ENCODE measurements at places on chromosomes 5 and 9. TPM values are rescaled to one million over a fixed set of nuclear protein-coding genes. Genes with fewer than 3 reads are reported as not detected.

GRCh38 chr5:2663489-2663888 lies 88.0 kb downstream of the IRX2 start:
- H3K4me3 ChIP-seq, result no peak overlapping the region
- H3K36me3 ChIP-seq, result no peaks in the 10 kb centered on the region
- no peak for DNase-seq
- no peak overlapping the region for H3K27ac ChIP-seq
- H3K27me3 ChIP-seq, result peaks cover 3% of the 10 kb centered on the region

DNA sequence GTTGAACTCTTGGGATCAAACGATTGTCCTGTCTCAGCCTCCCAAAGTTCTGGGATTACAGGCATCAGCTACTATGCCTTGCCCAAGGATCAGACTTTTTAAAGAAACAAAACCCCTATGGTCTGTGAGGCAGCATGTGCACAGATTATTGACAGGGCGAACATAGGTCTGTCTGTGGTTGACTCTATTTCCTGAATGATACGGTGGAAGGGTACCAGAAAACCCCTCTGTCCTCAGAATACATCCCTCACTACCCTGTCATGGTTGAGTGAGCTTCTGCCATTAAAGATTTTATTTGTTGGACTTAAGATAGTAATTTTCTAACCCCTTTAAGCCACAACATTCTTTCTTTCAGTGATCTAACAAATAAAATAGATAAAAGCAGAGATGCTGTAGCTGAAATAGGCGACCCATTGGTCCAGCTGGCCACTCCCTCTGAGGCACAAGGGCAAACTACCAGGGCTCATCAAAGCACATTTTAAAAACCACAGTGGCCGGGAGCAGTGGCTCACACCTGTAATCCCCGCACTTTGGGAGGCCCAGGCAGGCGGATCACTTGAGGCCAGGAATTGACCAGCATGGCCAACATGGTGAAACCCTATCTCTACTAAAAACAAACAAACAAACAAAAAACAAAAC lies 84.9 kb upstream of the ANKRD55 start:
- H3K36me3 ChIP-seq, result no peaks in the 10 kb centered on the region
- DNase-seq, result no peak
- H3K4me3 ChIP-seq, result no peak overlapping the region
- peaks cover 23% of the 10 kb centered on the region for H3K4me1 ChIP-seq

DNA sequence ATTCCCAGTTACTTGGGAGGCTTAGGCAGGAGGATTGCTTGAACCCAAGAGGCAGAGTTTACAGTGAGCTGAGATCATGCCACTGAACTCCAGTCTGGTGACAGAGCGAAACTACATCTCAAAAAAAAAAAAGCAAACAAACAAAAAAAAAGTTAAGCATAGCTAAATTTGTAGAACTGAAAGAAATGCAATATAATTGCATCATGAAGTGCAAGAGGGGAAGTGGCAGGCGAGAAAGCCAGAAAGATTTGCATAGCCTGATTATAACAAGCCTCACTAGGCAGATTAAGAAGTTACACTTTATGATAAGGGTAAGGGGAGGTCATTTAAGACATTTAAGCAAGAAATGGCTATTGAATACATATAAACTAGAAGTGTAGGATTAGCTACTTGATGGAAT lies 187.1 kb downstream of the EDIL3 start:
- H3K4me1 ChIP-seq, result no peaks in the 10 kb centered on the region
- H3K27ac ChIP-seq, result no peak overlapping the region
- no peaks in the 10 kb centered on the region for H3K36me3 ChIP-seq
- H3K4me3 ChIP-seq, result no peak overlapping the region
- DNase-seq, result no peak

DNA sequence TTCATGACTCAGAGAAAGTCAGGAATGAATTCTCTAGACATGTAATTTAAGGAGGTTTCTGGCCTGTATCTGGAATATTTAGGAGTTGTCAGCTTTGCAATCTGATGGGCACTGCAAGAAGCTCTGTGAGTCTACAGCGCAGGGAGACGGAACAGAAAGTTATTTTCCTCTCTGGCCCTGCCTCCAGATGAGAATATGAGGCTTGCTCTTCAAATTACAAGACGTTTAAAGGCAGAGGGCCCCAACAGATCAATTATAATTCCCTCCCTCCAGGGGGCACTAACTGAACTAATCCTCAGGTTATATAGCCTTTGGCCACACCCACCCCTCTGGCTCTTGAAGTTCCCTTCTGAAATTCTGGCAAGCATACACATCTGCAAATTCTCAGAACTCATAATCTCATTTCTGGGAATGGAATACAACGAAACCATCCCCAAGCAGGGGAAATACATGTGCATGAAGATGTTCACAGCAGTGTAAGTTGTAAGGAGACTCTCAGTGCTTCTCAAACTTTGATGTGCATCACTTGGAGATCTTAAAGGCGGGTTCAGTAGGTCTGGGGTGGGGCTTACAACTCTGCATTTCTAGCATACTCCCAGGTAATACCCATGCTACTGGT lies 307.6 kb downstream of the CWC27 start:
- no peaks in the 10 kb centered on the region for H3K36me3 ChIP-seq
- peaks cover 2% of the 10 kb centered on the region for H3K27me3 ChIP-seq
- peaks cover 10% of the 10 kb centered on the region for H3K4me1 ChIP-seq
- no peak overlapping the region for H3K27ac ChIP-seq
- DNase-seq, result peak; percentile 90

- no peak overlapping the region for H3K27ac ChIP-seq
- H3K4me1 ChIP-seq, result peaks cover 34% of the 10 kb centered on the region
- H3K27me3 ChIP-seq, result peaks cover 56% of the 10 kb centered on the region
- no peaks in the 10 kb centered on the region for H3K36me3 ChIP-seq
- H3K4me3 ChIP-seq, result no peak overlapping the region
These were observed 2.8 kb downstream of the NPR3 start for GRCh38 chr5:32713770-32714381.

GRCh38 chr5:172115541-172115982 lies 72.5 kb downstream of the STK10 start:
- peak; percentile 53 for DNase-seq
- peaks cover 56% of the 10 kb centered on the region for H3K36me3 ChIP-seq
- no peaks in the 10 kb centered on the region for H3K27me3 ChIP-seq
- peak overlapping the region; percentile 99 for H3K27ac ChIP-seq

C8G gene
- total RNA-seq, result not detected

DNA sequence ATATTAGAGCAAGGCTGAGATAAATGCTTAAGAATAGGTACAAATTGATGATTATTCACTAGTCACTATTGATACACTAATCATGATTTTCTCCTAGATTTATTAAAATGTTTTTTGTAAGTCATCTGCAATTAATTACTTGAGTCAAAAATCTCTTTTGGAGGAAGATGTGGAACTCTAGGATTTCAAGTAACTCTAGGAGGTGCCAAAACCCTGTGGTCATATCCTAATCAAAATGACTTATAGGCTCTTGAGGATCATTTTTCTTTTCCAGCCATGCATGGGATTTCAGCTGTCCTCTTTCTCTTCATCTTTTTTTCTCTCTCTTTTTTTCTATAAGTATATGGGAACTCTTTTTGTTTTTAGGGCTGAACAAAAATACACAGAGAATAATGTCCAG lies 141.8 kb upstream of the CD180 start:
- peaks cover 2% of the 10 kb centered on the region for H3K27me3 ChIP-seq
- H3K4me1 ChIP-seq, result no peaks in the 10 kb centered on the region
- H3K27ac ChIP-seq, result no peak overlapping the region
- DNase-seq, result no peak
- H3K36me3 ChIP-seq, result no peaks in the 10 kb centered on the region
- H3K4me3 ChIP-seq, result no peak overlapping the region

DNA sequence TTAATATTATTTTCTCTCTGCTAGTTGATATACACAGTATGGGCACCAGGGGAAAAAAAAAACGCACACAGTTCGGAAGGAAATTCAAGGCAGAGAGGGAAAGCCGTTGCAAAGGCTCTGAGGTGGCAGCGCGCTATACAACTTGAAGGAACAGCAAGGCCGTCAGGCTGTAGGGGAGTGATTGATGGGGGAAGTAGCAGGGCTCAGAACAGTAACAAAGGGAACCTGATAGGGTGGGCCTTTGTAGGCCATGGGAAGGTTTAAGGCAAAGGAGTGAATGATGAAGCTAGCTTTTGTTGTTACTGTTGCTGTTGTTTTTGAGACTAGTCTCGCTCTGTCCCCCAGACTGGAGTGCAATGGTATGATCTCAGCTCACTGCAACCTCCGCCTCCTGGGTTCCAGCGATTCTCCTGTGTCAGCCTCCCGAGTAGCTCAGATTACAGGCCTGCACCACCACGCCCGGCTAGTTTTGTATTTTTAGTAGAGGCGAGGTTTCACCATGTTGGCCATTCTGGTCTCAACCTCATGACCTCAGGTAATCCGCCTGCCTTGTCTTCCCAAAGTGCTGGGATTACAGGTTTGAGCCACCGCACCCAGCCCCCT lies 27.0 kb downstream of the AQP7 start:
- no peak overlapping the region for H3K27ac ChIP-seq
- H3K4me1 ChIP-seq, result peaks cover 4% of the 10 kb centered on the region
- no peak overlapping the region for H3K4me3 ChIP-seq
- no peaks in the 10 kb centered on the region for H3K27me3 ChIP-seq
- H3K36me3 ChIP-seq, result no peaks in the 10 kb centered on the region
- no peak for DNase-seq

- no peak overlapping the region for H3K4me3 ChIP-seq
- DNase-seq, result no peak
- no peaks in the 10 kb centered on the region for H3K4me1 ChIP-seq
- H3K27me3 ChIP-seq, result peaks cover 1% of the 10 kb centered on the region
- no peaks in the 10 kb centered on the region for H3K36me3 ChIP-seq
- H3K27ac ChIP-seq, result no peak overlapping the region
These were observed 45.1 kb downstream of the SLCO6A1 start for GRCh38 chr5:102453716-102454115.

- no peak overlapping the region for H3K27ac ChIP-seq
- H3K36me3 ChIP-seq, result no peaks in the 10 kb centered on the region
- no peak overlapping the region for H3K4me3 ChIP-seq
- no peak for DNase-seq
- H3K27me3 ChIP-seq, result no peaks in the 10 kb centered on the region
- H3K4me1 ChIP-seq, result no peaks in the 10 kb centered on the region
These were observed 74.0 kb upstream of the RXRA start for GRCh38 chr9:134252084-134252830.

TMEM174 gene
- total RNA-seq, result not detected

DNA sequence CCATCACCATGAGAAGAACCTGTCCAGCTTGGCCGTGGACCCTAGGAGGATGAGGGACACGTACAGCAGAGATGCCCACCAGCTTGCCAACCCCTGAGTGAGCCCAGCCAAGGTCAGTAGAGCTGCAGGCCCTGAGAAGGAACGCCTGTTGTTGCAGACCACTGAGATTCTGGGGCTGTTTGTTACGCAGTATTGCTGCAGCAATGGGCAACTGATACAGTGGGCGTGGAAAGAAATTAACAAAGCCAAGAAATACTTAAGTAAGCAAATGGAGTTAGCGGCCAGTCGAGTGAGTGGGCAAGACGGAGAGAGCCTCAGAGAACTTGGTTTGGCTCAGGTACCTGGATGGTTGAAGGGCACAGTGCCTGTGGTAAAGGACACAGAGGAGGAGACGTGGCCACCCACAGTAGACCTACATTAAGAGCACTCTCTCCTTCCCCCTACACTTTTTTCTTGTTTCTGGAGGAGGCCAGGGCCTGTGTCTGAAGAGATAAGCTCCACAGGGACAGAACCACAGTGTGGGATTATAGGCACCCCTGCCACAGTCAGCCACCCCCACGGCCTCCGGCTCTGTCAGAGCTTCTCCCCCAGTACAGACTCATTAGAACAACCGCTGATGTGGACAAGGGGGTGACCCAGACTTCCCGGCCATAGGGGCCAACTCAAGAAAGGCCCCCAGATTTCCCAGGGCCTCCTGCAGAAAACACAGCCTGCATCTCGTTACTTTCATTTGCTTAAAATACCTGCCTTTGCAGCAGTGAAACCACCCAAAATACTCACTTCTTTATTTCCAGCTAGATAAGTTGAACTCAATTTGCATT lies 40.1 kb upstream of the GRHPR start:
- no peaks in the 10 kb centered on the region for H3K36me3 ChIP-seq
- H3K27me3 ChIP-seq, result no peaks in the 10 kb centered on the region
- no peak for DNase-seq
- no peak overlapping the region for H3K27ac ChIP-seq
- no peak overlapping the region for H3K4me3 ChIP-seq

GRCh38 chr9:86645303-86645702 lies 291.1 kb upstream of the TUT7 start:
- no peak overlapping the region for H3K4me3 ChIP-seq
- no peaks in the 10 kb centered on the region for H3K4me1 ChIP-seq
- H3K36me3 ChIP-seq, result no peaks in the 10 kb centered on the region
- H3K27me3 ChIP-seq, result peaks cover 1% of the 10 kb centered on the region

DNA sequence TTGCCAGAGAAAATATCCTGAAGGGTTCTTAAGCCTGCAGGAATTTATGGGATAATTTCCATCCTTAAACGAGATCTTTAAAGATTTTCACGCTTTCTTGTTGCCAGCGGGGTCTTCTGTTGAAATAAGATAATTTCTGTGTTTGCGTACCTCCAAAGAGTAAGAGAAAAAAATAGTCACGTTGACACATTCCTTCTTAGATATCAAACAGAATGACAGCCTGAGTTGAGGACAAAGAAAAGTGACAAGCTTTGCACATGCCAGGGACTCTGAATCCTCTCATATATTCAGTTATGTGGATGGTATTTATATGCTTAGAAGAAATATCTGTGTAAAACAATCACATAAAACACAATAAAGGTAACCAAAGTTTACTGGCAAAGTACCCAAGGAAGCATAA lies 21.6 kb upstream of the PAM start:
- H3K27ac ChIP-seq, result no peak overlapping the region
- H3K27me3 ChIP-seq, result peaks cover 8% of the 10 kb centered on the region
- H3K4me1 ChIP-seq, result no peaks in the 10 kb centered on the region
- no peaks in the 10 kb centered on the region for H3K36me3 ChIP-seq
- H3K4me3 ChIP-seq, result no peak overlapping the region

GRCh38 chr5:148729182-148729581 lies 74.9 kb upstream of the HTR4 start:
- peaks cover 2% of the 10 kb centered on the region for H3K4me1 ChIP-seq
- no peak overlapping the region for H3K27ac ChIP-seq
- H3K27me3 ChIP-seq, result peaks cover 8% of the 10 kb centered on the region
- no peak overlapping the region for H3K4me3 ChIP-seq
- H3K36me3 ChIP-seq, result no peaks in the 10 kb centered on the region

GRCh38 chr5:77620405-77620804 lies 18.1 kb downstream of the OTP start:
- no peak overlapping the region for H3K27ac ChIP-seq
- H3K4me3 ChIP-seq, result no peak overlapping the region
- H3K4me1 ChIP-seq, result no peaks in the 10 kb centered on the region
- no peaks in the 10 kb centered on the region for H3K36me3 ChIP-seq
- peaks cover 36% of the 10 kb centered on the region for H3K27me3 ChIP-seq

DNA sequence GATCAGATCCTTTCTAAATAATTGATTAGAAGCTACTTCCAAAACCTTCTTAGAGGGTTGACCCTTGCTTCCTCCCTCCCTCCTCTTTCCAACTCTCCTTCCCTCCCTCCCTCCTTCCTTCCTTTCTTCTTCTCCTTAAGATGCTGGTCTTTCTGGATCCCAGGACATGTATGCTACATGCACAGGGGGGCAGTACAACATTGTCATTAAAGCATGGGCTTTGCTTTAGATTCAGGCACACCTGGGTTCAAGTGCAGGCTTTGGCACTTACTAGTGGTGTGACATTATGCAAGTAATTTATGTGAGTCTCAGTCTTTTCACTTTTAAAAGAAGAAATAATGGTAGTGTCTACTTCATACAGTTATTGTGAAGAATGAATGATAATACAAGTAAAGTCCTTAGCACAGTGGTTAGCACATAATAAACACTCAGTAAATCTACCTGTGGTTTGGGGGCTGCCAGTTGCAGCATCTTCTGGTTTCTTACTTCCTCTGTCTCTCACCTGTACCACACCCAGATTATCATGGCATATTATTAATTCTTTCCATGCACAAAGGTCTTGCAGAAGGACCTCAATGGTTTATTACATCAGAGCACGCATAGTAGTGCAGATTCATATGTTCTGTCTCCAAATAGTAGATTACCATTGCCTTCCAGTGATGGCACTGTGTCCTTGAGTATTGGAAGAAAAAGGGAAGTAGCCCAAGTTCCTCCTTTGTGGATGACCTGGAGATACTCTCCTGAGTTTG lies 154.1 kb downstream of the ARHGAP26 start:
- H3K36me3 ChIP-seq, result peaks cover 10% of the 10 kb centered on the region
- H3K27ac ChIP-seq, result no peak overlapping the region

All from activated CD8-positive, alpha-beta T cell treated with anti-CD3 and anti-CD28 coated beads for 36 hours (primary cell).